Effector CD8-positive, alpha-beta T cell (primary cell): ENCODE measurements at places on chromosomes 7 and 10.

DNA sequence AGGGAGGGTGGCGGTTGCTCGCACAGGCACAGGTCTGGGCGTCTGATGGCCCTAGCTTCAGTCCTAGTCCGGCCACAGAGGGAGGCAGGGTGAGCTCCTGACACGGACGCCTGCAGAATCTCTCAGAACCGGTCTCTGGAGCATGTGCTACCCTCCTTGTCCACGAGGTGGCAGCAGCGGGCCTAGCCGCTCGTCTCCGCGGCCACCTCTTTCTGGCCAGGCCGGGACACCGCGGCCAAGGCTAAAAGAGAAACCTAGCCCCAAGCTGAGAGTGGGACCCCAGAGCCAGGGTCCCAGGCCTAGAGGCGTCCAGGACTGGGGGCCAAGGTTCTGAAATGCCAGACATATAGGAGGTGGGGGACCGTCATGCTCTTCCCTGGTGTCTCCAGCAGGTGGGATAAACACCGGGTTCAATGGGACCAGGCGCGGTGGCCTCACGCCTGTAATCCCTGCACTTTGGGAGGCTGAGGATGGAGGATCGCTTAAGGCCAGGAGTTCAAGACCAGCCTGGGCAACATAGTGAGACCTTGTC lies 3.2 kb upstream of the LAT2 start:
- peak; percentile 66 for DNase-seq

- no peak for DNase-seq
Measured at GRCh38 chr10:61157182-61157581, 213.2 kb upstream of the RHOBTB1 start.

DNA sequence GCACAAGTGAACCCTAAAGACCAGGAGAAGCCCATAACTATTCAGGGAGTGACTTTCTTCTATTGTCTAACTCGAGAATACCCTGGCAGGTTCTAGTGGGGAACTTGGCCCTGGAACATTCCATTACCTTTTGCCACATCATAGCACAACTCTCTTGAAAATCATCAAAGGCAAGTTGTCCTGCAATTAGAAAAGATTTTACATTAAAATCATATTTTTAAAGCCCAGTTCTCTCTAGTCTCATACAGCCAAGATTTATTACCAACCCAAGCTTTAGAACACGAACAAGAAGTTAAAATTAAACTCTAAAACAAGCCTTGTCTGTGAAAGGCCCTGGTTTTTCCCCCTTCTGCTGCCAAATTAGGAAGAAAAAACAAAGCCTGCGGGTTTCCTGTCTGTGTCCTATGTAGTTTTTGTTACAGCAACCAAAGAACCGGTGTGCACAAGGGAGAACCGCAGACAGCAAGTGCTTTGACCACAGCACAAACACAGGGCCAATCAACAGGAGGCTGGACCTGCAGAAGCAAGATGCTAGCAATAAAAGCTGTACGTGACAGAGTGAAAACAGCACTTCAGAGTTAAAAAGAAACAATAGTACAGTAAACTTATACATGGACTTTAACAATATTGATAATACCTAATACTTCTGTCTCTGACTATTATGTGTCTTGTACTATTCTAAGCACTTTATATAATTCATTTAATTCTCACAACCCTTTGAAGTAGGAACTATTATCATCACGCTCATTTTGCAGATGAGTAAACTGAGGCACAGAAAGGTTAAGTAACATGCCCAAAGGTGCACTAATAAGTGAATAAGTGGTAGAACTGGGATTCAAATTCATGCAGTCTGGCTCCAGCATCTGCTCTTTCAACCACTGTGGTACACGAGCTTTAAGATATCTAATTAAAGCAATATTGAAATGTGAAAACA lies 65.8 kb downstream of the STK17A start:
- DNase-seq, result peak; percentile 43

GRCh38 chr7:132368246-132368900 lies 207.9 kb downstream of the PLXNA4 start:
- no peak for DNase-seq

DNA sequence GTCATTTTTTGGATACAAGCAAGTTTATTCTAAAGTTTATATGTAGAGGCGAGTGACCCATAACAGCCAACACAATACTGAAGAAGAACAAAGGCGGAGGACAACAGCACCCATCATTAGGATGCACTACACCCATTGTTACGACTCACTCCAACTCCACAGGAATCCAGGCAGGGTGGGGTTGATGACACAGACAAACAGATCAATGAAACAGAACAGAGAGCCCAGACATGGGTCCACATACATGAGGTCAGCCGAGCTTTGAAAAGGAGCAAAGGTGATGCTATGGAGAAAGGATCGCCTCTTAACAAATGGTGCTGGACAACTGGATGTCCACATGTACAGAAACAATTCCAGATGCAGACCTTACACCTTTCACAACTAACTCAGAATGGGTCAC lies 426.4 kb downstream of the PTPRN2 start:
- DNase-seq, result no peak

- DNase-seq, result no peak
Measured at GRCh38 chr10:63919575-63920279, 398.5 kb downstream of the REEP3 start.

GRCh38 chr10:49099046-49099445 lies 16.3 kb downstream of the VSTM4 start:
- no peak for DNase-seq

GRCh38 chr7:128939861-128940410 lies 2.2 kb downstream of the IRF5 start:
- no peak for DNase-seq

DNA sequence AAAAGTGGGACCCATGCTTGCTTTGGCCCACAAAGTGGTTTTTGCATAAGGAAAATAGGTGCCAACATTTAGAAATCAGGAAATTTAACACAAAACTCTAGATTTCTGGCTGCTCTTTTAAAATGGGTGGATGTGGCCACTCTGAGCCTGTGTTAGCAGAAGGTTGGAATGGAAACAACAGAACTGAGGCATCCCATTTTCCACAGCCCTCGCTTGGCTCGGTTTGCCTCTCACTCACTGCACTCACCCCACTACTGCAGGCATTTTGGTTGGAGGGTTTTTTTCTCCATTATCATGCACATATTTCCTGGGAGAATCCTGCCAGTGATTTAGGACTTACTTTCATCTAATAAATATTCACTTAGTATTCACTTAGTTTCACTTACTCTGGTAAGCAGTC lies 178.9 kb downstream of the BICC1 start:
- DNase-seq, result no peak

GRCh38 chr7:78329001-78329655 lies 530.6 kb downstream of the PHTF2 start:
- no peak for DNase-seq

GRCh38 chr10:121675344-121675743 lies 77.1 kb upstream of the FGFR2 start:
- DNase-seq, result no peak

GRCh38 chr7:105345725-105346124 lies 43.0 kb downstream of the SRPK2 start:
- DNase-seq, result no peak

- DNase-seq, result no peak
Measured at GRCh38 chr10:28920091-28920490, 242.8 kb downstream of the BAMBI start.

DNA sequence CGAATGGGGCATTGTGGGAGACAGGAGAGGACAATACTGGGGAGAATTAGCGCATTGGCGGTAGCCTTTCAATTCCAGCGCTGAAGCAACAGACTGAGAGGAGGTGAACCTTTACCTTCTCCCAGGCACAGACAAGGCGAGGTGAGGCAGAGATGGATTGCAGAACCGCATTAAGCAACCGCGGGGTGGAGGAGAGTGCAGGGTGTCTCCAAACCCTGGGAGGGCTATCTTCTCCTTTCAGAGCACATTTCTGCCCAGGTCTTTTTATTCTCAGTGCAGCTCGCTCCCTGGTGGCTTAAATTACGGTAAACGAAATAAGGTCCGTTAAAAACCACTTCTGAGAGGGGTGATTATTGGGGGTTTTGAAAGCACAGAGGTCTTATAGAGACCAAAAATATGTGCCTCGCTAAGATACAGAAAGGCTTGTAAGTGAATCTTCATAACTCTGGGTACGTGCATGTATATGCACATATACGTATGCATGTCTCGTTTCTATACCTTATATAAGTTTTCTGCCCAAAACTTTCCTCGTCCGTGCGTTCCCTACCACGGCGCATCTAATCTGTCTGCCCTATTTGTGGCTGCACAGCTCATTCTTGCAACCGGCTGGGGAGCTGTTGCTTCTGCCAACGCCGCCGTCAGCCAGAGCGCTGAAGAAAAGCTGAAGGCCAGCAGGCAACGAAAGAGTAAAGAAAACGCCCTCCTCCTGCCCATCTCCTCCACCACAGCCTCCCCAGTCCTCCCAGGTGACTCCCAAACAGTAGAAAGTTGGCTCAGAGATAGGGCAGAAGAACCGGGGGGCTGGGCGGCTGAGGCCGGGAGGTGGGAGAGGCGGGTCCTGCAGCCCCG lies 895 bp upstream of the ZNF804B start:
- DNase-seq, result no peak

- no peak for DNase-seq
Measured at GRCh38 chr7:29511337-29511736, 52.3 kb upstream of the PRR15 start.
